Mammary microvascular endothelial cell (primary cell): ENCODE measurements at places on chromosomes 2 and 18. TPM values are rescaled to one million over a fixed set of nuclear protein-coding genes. Genes with fewer than 3 reads are reported as not detected.

Gene POU3F3
- total RNA-seq = not detected in 2 replicates

Gene DNAJC27
- total RNA-seq = 0.53 and 2.1 TPM in 2 replicates

Gene SPAST
- 14.3 and 18.9 TPM in 2 replicates for total RNA-seq

Gene EVX2
- not detected in 2 replicates for total RNA-seq

Gene STON1
- 2.7 and 2.9 TPM in 2 replicates for total RNA-seq

Gene AFTPH
- 15.1 and 15.8 TPM in 2 replicates for total RNA-seq

Gene FER1L5
- not detected in 2 replicates for total RNA-seq

Gene MAPK4
- total RNA-seq = not detected in 2 replicates

Gene CABLES1
- total RNA-seq = 11.9 and 18.5 TPM in 2 replicates

Gene COL4A3
- total RNA-seq = not detected in 2 replicates

Gene SNORC
- total RNA-seq = 0.10 and 1.6 TPM in 2 replicates
